ENCODE measurements at places on chromosomes 4 and X.

GRCh38 chr4:107120661-107121060, 84.5 kb upstream of the DKK2 start:
- no peak for DNase-seq

- no peak for DNase-seq
Measured at GRCh38 chrX:20529301-20529700, 262.6 kb upstream of the RPS6KA3 start.

DNA sequence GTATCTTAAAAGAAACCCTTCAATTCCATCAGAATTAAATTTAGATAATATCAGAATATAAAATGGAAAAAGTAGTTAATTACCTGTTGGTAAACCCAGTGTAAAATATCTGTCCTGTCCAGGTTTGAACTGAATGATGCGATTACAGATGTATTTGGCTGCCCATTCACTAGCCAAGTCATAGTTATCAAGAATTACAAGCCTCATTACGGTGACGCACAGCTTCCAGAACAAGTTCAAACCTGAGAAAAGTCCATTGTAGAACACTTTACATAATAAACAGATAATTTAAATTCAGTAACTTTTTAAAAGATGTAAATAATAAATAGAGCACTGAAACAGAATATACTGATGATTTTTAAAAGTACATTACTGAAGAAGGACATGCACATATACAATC, 4.4 kb downstream of the GNPDA2 start:
- DNase-seq: no peak

- no peak for DNase-seq
Measured at GRCh38 chr4:3486541-3487540, 23.7 kb downstream of the DOK7 start.

DNA sequence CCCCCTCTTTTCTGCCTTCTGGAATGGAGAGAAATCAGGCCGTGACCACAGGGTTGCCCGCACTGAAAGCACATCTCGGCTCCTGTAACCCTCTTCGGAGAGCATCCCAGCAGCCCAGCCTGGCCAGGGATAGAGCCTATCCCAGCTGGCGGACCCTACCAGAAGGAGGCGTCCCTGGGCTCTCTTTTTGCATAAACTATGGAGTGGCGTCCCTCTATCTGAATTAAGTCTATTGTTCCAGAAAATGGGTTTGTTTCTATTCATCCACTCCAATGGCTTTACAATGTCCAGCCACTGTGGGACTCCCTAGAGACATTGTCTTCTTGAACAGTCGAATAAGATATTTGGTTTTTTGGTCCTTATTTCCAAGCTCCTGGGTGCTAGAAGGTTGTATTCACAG, 689 bp upstream of the NHSL2 start:
- DNase-seq: no peak

DNA sequence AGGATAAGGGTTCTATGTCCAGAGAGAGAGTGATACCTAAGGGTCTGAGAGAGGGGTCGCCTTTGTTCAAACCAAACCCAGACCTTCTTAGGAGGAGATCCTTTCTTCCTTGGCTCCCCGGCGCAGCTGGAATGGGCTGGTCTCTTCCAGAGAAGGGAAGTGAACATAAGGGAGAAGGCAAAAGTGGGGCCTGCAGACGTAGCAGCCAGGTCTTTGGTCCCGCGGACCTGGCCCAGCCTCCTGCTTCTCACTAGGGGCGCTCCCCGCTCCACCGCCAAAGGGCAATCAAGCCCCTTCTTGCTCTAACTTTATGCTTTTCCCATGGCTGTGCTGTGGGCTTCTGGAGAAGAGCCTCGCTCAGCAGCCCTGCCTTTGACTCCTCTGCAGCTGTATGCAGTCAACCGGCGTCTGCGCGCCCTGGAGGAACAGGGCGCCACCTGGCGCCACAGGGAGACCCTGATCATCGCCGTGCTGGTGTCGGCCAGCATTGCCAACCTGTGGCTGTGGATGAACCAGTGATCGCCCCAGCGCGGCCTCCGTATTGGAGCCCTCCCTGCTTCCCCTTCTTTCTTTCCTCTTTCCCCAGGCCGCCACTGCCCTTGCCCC, 6.5 kb downstream of the FATE1 start:
- no peak for DNase-seq

DNA sequence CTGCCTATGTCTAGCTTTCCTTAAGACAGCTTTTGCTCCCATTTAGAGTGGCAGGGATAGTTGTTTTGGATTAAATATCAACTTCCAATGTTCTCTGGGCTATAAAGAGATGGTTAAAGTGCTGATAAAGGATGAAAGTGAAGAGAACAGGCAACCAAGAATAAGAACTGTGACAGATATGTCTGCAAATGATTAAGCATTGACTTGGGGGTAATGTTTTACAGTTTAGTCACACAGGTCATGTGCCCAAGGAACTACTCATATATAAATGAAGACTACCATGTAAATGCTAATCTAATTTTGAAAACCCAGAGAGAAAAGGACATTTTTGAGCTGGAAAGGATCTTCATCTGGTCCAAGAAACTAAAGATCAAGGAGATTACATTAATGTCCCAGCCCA, 42.1 kb downstream of the RBMX2 start:
- DNase-seq: no peak

DNA sequence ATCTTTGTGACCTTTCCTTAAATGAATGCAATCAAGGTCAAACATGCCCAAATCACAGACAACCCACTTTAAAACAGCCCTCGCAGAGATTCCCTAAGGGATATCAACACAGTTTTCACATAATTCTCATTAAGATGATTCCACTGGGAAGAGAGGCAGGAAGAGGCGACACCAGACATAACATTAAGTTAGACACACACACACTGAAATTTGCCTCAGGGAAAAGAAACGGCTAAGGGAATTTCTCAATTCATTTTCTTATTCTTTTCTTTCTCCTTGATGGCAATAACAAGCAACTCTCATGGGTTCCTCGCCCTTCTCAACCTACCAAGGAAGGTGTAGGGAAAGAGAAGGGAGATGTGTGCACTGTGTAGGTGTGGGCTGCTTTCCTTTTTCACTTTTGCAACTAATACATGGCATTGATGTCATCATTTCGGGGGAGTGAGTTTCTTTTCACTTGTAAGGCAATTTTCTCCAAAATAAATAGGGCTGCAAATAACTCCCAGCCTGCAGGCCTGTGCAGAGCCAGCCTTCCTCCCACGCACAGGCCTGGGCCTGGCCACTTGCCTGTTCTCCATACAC, 41.4 kb downstream of the SOD3 start:
- no peak for DNase-seq

DNA sequence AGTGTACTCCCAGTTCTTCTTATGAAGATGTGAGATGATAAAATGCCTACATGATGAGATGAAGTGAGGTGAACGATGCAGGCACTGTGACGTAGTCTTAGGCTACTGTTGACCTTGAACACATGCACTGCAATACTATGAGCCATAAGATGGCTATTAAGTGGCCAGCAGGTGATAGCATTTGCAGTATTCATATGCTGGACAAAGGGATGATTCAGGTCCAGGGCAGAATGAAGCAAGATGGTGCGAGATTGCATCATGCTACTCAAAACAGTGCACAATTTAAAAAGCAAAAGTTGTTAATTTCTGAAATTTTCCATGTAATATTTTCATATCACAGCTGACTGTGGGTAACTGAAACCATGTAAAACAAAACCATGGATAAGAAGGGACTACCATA, 781.4 kb downstream of the PCDH18 start:
- DNase-seq: no peak

Measured in NCI-H2081 treated with DMSO at 0.1 percent for 48 hours (cell line).